ENCODE measurements at places on chromosomes 7 and 10.

DNA sequence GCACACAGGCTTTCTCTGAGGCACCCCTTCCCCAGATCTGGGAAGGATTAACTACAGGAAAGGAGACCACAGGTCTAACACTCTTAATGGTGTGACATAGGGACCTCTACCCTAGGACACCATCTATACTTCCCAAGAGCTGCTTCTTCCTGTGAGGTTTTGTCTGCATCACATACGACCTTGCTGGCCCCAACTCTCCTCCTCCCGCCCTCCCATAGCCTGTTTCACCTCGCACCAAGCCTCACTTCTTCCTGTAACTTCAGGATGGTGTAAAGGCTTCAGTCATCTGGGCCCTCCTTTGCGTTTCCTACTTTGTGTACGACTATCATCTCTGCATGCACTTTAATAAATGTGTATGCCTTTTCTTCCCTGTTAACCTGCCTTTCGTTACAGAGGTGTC, 274.3 kb downstream of the KLF6 start:
- no peak for DNase-seq
- no peaks in the 10 kb centered on the region for H3K4me1 ChIP-seq
- H3K27ac ChIP-seq, result no peak overlapping the region
- H3K4me3 ChIP-seq, result no peak overlapping the region
- H3K36me3 ChIP-seq, result no peaks in the 10 kb centered on the region

DNA sequence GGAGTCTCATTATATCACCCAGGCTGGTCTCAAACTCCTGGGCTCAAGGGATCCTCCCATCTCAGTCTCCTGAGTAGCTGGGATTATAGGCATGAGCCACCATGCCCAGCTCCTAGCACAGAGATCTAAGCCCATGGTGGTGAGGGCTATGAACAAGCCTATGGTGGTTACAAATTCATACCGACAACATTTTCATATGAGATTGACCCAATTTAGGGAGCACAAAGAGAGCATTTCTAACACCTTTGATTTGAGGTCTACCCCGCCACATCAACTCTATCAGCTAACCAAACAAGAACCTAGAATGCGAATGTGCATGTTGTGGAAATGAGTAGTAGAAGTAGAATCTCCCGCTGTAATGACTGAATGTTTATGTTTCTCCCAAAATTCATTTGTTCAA, 14.2 kb upstream of the PRF1 start:
- no peak for DNase-seq
- H3K4me3 ChIP-seq, result no peak overlapping the region
- no peaks in the 10 kb centered on the region for H3K27me3 ChIP-seq

- no peaks in the 10 kb centered on the region for H3K36me3 ChIP-seq
- H3K27me3 ChIP-seq, result no peaks in the 10 kb centered on the region
Measured at GRCh38 chr10:116800286-116800929, 48.9 kb upstream of the ENO4 start.

- no peak for DNase-seq
- H3K27ac ChIP-seq, result peak overlapping the region; percentile 98
- peaks cover 14% of the 10 kb centered on the region for H3K4me1 ChIP-seq
- peak overlapping the region; percentile 89 for H3K4me3 ChIP-seq
- H3K36me3 ChIP-seq, result no peaks in the 10 kb centered on the region
Measured at GRCh38 chr10:68075550-68076004, 494 bp upstream of the HERC4 start.

DNA sequence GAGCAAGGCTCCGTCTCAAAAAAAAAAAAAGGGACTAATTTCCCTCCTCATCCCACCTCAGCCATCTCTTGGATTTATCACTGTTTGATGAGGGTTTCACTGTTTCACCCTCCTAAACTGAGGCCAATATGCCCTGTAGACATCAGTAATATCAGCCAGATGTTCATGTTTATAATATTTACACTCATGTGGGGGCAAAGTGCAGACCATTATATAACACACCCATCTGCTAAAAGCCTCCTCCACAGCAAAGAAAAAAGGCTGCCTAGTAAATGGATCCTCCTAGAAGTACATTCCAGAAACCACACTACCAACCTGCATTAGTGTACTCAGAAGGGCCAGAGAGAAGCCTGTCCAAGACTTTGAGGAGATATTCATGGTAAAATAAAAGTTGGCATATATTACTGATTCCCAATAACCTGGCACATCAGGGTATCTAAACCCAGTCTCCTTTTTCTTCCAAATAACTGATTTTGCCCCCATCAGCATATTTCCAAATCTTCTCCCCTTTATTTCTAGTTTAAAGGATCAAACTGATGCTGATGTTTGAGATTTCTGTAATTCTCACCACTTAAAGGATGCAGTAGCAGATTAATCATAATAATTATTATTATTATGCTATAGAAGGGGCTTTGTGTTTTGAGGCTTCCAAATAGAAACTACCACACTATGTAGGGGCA, 55.1 kb downstream of the LGI1 start:
- no peak overlapping the region for H3K27ac ChIP-seq
- no peaks in the 10 kb centered on the region for H3K27me3 ChIP-seq
- no peaks in the 10 kb centered on the region for H3K4me1 ChIP-seq

DNA sequence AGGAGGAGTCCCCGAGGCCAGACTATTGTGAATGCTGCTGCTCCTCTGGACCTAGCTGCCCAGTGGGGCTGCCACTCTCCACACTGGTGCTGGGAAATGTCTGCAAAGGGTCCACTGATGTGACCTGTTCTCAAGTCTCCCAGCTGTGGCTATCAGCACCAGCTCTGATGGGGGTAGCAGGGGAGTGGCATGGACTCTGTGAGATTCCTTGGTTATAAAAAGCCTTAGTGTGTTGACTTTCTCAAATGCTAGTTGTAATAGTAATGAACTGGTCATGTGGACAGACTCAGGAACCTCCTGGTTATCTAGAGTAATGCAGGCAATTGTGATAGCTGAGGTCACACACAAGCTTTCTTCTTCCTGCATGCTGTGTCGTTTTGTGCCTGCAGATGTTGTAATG, 34.1 kb upstream of the ARMC3 start:
- H3K27ac ChIP-seq, result no peak overlapping the region
- no peaks in the 10 kb centered on the region for H3K27me3 ChIP-seq
- H3K4me3 ChIP-seq, result no peak overlapping the region
- H3K36me3 ChIP-seq, result no peaks in the 10 kb centered on the region
- DNase-seq, result no peak
- H3K4me1 ChIP-seq, result no peaks in the 10 kb centered on the region

GRCh38 chr7:131466735-131467365, 89.6 kb downstream of the PODXL start:
- no peaks in the 10 kb centered on the region for H3K4me1 ChIP-seq
- H3K27ac ChIP-seq, result no peak overlapping the region
- DNase-seq, result no peak
- no peaks in the 10 kb centered on the region for H3K27me3 ChIP-seq

DNA sequence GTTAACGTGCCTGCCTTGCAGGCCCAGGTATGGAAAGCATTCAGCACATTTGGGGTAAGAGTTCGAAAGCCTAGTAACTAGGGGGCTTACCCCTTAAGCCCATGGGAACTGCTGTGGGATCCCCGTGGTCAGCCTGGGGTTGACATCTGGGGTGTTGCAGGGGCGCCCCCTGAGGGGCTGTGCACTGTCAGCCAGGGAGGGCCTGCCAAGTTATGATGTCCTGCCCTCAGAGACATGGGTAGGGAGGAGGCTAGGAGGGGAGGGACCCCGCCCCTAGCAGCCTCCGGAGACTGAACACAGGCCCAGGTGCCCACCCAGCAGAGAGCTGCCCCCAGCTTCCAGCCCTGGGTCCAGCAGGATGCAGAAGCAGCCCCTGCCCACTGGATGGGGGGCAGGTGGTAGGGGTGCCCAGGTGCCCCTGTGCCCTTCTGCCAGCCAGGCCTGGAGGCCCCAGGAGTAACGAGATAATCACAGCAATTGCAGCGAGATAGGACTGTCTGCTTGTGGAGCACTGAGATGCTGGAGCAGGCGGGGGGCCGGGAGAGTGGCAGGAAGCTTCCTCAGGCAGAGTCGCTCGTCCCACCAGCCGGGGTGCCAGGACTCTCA, 153.3 kb downstream of the UBE2H start:
- H3K4me1 ChIP-seq, result no peaks in the 10 kb centered on the region
- no peak overlapping the region for H3K4me3 ChIP-seq

- no peaks in the 10 kb centered on the region for H3K4me1 ChIP-seq
- no peak overlapping the region for H3K4me3 ChIP-seq
- H3K36me3 ChIP-seq, result no peaks in the 10 kb centered on the region
Measured at GRCh38 chr7:6889252-6889812, 63.3 kb upstream of the CCZ1B start.

GRCh38 chr10:117458571-117458970, 83.3 kb upstream of the PDZD8 start:
- no peaks in the 10 kb centered on the region for H3K27me3 ChIP-seq
- H3K4me3 ChIP-seq, result no peak overlapping the region
- peak overlapping the region; percentile 79 for H3K27ac ChIP-seq

GRCh38 chr10:29647478-29647877, 12.7 kb upstream of the SVIL start:
- H3K4me3 ChIP-seq, result no peak overlapping the region
- H3K27me3 ChIP-seq, result no peaks in the 10 kb centered on the region
- DNase-seq, result no peak
- peaks cover 21% of the 10 kb centered on the region for H3K4me1 ChIP-seq

- H3K27me3 ChIP-seq, result no peaks in the 10 kb centered on the region
- no peak for DNase-seq
- H3K4me3 ChIP-seq, result no peak overlapping the region
- H3K4me1 ChIP-seq, result no peaks in the 10 kb centered on the region
Measured at GRCh38 chr7:4816419-4817080, 41.1 kb downstream of the AP5Z1 start.

DNA sequence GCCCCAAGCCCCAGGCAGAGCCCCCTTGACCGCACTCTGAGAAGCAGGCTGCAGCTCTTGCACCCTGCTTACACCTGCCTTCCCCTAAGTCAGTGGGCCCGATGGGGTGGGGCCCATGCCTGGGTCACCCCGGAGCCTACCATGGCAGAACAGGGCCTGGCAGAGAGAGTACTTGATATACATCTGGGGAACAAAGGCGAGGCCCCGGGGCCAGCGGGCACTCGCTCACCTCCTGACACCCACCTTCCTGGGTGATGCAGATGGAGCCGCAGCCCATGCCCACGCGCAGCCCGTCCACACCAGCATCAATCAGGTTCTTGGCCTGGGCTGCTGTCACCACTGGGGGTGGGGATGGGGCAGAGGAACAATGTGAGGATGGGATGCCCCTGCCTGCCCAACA, 13.4 kb downstream of the IMPDH1 start:
- H3K27ac ChIP-seq, result no peak overlapping the region

DNA sequence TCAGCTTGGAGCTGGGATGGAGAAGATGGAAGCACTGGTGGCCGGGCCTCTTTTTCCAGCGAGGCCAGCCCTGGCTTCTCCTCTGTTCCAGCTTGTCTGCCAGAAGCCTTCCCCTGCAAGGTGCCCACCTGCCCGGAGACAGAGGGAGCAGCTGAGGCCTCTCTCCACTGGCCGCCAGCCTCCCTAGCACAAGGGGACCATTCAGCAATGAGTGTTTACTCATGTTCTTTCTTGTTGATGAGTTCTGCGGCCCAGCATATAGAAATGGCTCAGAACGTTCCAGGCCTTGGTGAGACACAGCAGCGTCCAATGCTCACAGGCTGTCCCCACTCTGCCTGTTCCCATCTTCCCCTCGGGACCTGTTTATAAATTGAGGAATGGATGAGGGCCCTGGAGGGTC, 47.3 kb downstream of the CHST3 start:
- no peak for DNase-seq
- no peaks in the 10 kb centered on the region for H3K36me3 ChIP-seq
- peak overlapping the region; percentile 93 for H3K27ac ChIP-seq
- peaks cover 35% of the 10 kb centered on the region for H3K4me1 ChIP-seq
- H3K4me3 ChIP-seq, result no peak overlapping the region
- H3K27me3 ChIP-seq, result no peaks in the 10 kb centered on the region

DNA sequence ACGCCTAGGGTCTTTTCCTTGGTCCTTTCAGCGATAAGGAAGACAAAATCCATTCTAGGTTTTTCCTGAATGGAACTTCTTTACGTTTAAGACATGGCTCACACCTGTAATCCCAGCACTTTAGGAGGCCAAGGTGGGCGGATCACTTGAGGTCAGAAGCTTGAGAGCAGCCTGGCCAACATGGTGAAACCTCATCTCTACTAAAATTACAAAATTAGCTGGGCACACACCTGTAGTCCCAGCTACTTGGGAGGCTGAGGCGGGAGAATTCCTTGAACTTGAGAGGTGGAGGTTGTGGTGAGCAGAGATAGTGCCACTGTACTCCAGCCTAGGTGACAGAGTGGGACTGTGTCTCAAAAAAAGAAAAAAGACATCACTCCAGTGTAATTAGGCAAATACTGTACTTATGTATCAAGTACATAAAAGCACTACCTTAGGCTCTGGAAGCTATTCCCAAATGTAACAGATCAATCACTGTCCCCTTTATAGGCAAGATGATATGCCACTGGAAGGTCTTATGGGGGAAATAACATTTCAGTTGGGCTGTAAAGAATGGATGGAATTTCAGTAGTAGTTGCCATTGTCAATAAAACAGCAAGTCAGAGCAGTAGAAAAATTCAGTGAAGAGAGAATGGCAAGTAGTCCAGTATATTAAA, 5.7 kb downstream of the STK17A start:
- DNase-seq, result no peak
- no peaks in the 10 kb centered on the region for H3K36me3 ChIP-seq
- H3K4me3 ChIP-seq, result no peak overlapping the region

GRCh38 chr10:131065673-131066305, 245.7 kb downstream of the TCERG1L start:
- no peaks in the 10 kb centered on the region for H3K4me1 ChIP-seq
- no peak overlapping the region for H3K4me3 ChIP-seq
- DNase-seq, result no peak
- H3K36me3 ChIP-seq, result no peaks in the 10 kb centered on the region
- no peak overlapping the region for H3K27ac ChIP-seq

GRCh38 chr7:98990356-98990755, 112.0 kb downstream of the TRRAP start:
- H3K4me1 ChIP-seq, result no peaks in the 10 kb centered on the region
- H3K27ac ChIP-seq, result no peak overlapping the region
- H3K36me3 ChIP-seq, result no peaks in the 10 kb centered on the region
- no peak overlapping the region for H3K4me3 ChIP-seq
- DNase-seq, result no peak

GRCh38 chr10:6400821-6401465, 179.1 kb downstream of the PRKCQ start:
- no peak overlapping the region for H3K4me3 ChIP-seq
- no peak overlapping the region for H3K27ac ChIP-seq
- no peaks in the 10 kb centered on the region for H3K4me1 ChIP-seq

DNA sequence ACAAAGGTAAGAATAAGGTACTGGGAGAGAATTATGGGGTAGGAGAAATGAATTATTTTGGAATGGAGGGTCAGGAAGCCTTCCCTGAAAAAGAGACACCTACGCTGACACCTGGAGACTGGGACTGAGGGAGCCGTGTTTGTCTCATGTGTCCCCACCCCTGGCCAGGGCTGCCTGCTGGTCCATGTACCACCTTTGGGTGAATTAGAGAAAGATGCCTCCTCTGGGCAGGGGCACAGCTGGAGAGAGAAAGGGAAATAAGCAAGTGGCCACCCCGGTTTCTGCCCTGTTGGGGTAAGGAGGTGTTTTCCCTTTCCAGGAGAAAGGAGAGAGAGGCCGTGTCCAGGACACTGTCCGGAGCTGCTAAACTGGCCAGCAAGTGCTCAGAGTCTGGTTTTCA, 21.8 kb downstream of the UBTD1 start:
- H3K36me3 ChIP-seq, result no peaks in the 10 kb centered on the region
- DNase-seq, result no peak
- H3K4me3 ChIP-seq, result no peak overlapping the region
- no peaks in the 10 kb centered on the region for H3K4me1 ChIP-seq

- no peak for DNase-seq
- no peaks in the 10 kb centered on the region for H3K36me3 ChIP-seq
- no peak overlapping the region for H3K27ac ChIP-seq
- no peaks in the 10 kb centered on the region for H3K4me1 ChIP-seq
- H3K27me3 ChIP-seq, result no peaks in the 10 kb centered on the region
- H3K4me3 ChIP-seq, result no peak overlapping the region
Measured at GRCh38 chr10:133176546-133176945, 16.5 kb downstream of the KNDC1 start.

All from uterus (tissue), 4 donors.